Activated naive CD4-positive, alpha-beta T cell treated with anti-CD3 and anti-CD28 coated beads for 36 hours (primary cell): ENCODE measurements at places on chromosomes 11 and 22. TPM values are rescaled to one million over a fixed set of nuclear protein-coding genes. Genes with fewer than 3 reads are reported as not detected.

The RFPL2 gene
- total RNA-seq = not detected

The ELMOD1 gene
- not detected for total RNA-seq

The SCARF2 gene
- 0.21 TPM for total RNA-seq

The OR52K1 gene
- total RNA-seq = not detected

The SLC25A18 gene
- total RNA-seq = not detected

The DGAT2 gene
- total RNA-seq = 3.4 TPM

The P2RY6 gene
- not detected for total RNA-seq

The SLC22A12 gene
- total RNA-seq = not detected

The SLC22A6 gene
- total RNA-seq = not detected

The ARHGAP20 gene
- total RNA-seq = 0.19 TPM

The TMEM191B gene
- total RNA-seq = not detected

The MMP27 gene
- total RNA-seq = not detected

The CCDC188 gene
- total RNA-seq = not detected

The ZNHIT2 gene
- total RNA-seq = 5.6 TPM

The AIFM3 gene
- total RNA-seq = 0.10 TPM

The TOM1 gene
- total RNA-seq = 26.3 TPM

The MAJIN gene
- total RNA-seq = 0.37 TPM

The MS4A6E gene
- not detected for total RNA-seq

The SLC16A8 gene
- total RNA-seq = not detected

The UBQLN3 gene
- total RNA-seq = not detected

The SIPA1 gene
- 146 TPM for total RNA-seq

The ASRGL1 gene
- total RNA-seq = 9.5 TPM

The KDM4D gene
- 1.7 TPM for total RNA-seq

The SMTNL1 gene
- total RNA-seq = not detected

The ALG12 gene
- 7.4 TPM for total RNA-seq

The DDIAS gene
- 15.8 TPM for total RNA-seq

The TMEM123 gene
- 255 TPM for total RNA-seq

The OR52N4 gene
- total RNA-seq = 0.74 TPM

The APOL4 gene
- total RNA-seq = 0.20 TPM

The MS4A3 gene
- total RNA-seq = not detected

The ADM2 gene
- total RNA-seq = 7.5 TPM

The AP5B1 gene
- 6.2 TPM for total RNA-seq

The VPS11 gene
- total RNA-seq = 19.5 TPM

The PLET1 gene
- not detected for total RNA-seq

The PRR33 gene
- 0.07 TPM for total RNA-seq

The ZNF214 gene
- total RNA-seq = not detected

The OR5AS1 gene
- total RNA-seq = not detected

The SLN gene
- total RNA-seq = not detected

The AMBRA1 gene
- total RNA-seq = 19.0 TPM

The IGLL5 gene
- not detected for total RNA-seq

The P2RY2 gene
- total RNA-seq = not detected

The CRYBB2 gene
- total RNA-seq = not detected

The RAPSN gene
- not detected for total RNA-seq

The CRYBA4 gene
- not detected for total RNA-seq

The MMP10 gene
- total RNA-seq = not detected

The NEFH gene
- 3.5 TPM for total RNA-seq

The PARVB gene
- total RNA-seq = 37.2 TPM

The TMEM191C gene
- total RNA-seq = 0.22 TPM

The RBMXL2 gene
- not detected for total RNA-seq

The P2RX6 gene
- total RNA-seq = not detected

The OR56A1 gene
- not detected for total RNA-seq
